ENCODE measurements at places on chromosomes 7 and 10.
A peak's percentile ranks its signal among the peaks of the same experiment; 100 is the strongest.

GRCh38 chr7:126700807-126701604, 551.7 kb downstream of the GRM8 start:
- no peak for DNase-seq

DNA sequence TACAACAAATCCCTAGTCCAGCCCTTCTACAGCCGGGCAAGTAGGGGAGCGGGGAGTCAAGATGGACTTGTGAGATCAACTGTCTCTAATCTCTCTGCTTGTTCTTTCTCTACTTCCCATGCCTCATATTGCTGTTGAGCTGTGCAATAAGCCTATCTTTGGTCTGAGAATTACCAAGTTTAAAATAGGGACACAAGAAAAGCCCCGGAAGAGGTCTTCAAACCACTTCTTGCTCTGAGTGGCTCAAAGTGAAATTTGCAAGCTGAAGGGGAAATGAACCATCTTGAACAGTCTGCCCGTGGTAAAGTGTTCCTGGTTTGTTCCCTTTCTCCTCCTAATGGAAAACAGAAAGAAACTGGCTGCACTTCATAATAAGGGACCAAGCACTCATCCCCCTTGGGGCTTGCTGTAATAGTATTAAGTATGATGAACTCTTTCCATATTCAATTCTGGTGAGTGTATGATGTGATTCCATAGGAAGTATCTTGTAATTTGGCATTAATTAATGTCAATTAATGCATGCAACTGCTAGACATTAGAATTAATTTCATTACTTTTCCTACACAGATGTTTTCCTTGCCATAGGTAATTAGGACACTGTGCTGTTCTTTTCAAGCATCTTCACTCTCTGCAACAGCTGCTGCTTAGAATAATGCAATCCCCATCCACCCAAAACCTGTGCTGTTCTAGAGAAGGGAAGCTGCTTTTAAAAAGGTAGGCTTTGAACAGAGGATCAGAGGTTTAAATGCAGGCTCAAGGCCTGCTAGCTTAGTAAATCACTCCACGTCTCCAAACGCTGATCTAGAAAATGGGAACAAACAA, 449.6 kb downstream of the SORCS1 start:
- no peak for DNase-seq

- no peak for DNase-seq
Observed at GRCh38 chr7:128265906-128266300, 24.8 kb downstream of the LEP start.

DNA sequence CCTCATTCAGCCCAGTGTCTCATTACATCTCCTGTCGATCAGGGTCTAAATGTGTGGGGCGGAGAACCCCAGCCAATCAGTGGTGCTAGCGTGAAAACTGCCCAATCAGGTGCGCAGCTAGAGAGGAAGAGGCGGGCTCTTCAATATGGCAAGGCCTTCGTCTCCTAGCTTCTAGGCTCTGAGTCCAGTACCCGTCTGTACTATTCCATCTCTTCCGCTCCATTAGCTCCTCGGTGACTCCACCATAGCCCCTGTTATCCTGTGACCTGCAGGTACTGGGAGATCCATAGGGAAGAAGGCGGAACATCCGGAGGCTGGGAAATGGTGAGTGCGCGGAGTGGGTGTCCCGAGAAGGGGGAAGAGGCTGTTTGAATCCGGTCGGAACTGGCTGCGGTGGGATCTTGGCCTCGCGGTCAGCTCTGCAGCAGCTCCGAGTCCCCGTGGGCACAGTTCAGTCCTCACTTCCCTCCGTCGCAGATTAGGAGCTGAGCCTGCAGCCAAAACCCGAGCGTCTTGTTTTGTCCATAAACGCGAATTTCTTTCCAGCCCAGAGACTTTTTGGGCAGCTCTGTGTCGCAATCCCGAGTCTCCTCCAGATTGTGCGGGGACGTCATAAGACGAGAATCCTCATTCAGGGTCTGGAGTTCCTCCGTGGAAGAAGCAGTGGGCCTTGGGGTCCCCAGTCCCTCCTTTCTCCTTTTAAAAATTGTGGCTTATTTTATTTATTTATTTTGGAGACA, at the start of gene ZNF727:
Gene ZNF727 (plus strand): TSS at position 134 of the 740 bp plus-strand sequence. CDS start 188 bp downstream, at position 322.
- peak; percentile 14 for DNase-seq

DNA sequence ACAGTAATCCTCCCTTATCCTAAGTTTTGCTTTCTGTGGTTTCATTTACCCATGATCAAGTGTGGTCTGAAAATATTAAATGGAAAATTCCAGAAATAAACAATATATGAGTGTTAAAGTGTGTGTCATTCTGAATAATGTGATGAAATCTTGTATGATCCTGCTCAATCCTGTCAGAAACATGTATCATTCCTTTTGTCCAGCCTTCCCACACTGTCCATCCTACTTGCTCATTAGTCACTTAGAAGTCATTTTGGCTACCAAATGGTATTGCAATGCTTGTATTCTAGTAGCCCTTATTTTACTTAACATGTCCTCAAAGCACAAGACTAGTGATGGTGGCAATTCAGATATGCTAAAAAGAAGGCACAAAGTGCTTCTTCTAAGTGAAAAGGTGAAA, 1211.2 kb upstream of the SORCS1 start:
- no peak for DNase-seq

GRCh38 chr10:63133821-63134557, 861 bp downstream of the NRBF2 start:
- no peak for DNase-seq

GRCh38 chr10:110802551-110803238, 69.0 kb upstream of the PDCD4 start:
- no peak for DNase-seq
